ENCODE measurements at places on chromosomes 5 and 9.

- no peak for DNase-seq
Measured at GRCh38 chr5:170534177-170534576, 30.4 kb downstream of the KCNIP1 start.

GRCh38 chr9:116842658-116843057 is 155.6 kb downstream of the TRIM32 start:
- no peak for DNase-seq

DNA sequence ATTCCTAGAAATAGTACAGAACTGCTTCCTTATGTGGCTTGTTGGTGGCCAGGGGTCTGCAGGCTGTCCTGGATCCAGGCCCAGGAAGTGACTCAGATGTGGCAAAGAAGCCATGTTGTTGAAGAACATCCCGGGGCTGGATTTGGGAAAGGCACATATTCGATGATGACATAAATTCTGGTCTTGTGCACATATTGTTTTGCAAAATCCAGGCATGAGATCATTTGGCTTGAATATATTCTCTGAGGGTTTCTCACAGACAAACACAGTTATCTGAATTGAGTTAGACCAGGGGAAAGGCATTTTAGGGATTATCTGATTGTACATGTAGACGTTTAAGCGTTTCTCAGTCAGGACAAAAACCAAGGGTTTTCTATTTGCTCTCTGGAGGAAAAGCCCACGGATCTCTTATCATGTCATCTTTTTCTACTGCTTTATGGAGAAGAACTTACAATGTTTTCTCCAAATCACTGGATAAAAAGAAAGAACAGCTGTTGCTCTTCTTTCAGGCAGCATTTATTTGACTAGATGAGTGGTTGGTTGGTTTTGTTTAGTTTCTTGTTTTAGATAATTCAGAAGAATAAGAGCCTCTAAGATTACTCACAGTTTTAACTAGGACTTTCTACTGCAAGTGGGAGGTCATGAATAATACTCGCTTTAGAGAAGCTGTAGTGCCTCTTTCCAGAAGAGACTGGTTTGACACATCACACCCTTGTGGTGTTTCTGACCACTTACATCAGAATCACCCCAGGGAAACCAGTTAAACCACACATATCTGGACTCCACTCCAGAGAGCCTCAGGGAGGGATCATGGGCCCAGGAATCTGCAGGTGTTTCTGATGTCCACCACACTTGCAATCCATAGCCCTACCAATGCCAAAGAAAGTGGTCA is 29.5 kb upstream of the LHFPL2 start:
- no peak for DNase-seq

- peak; percentile 67 for DNase-seq
Measured at GRCh38 chr5:38922199-38922598, 76.4 kb downstream of the OSMR start.

DNA sequence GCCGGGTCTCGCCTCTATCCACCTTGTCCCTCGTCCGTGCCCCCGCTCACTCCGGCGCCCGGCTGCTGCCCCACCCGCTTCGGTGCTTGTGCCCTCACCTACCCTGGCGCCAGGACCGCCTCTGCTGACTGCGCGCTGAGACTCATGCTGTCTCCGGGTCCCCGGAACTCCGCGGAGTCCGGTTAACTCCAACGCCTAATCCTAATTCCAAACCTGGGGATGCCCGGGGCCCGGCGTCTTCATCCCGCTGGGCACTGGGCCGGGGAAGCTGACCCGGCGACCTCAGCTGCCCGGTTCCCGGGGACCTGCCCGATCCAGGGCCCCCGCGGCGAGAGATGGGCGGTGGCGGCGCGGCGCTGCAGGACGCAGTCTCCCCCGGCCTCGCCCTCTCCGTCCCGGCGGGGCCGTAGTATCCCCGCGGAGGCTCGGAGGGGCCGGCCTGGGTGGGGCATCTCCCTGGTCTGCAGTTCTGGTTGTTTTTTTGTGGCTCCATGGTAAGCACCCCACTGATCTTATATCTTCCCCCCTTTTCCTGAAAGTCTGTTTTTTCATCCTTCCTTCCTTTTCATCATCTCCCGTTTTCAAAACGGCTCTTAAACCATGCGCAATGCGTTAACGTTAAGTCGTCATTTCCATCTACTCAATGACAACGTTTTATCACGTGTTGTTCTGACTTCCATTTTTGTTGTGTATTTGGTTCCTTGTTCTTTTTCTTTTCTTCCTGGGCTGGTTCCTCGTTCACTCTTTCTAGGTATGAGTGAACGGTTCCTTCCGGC is 41.1 kb upstream of the PLEKHG4B start:
- DNase-seq: no peak
